ENCODE measurements at places on chromosomes 3 and 15.

DNA sequence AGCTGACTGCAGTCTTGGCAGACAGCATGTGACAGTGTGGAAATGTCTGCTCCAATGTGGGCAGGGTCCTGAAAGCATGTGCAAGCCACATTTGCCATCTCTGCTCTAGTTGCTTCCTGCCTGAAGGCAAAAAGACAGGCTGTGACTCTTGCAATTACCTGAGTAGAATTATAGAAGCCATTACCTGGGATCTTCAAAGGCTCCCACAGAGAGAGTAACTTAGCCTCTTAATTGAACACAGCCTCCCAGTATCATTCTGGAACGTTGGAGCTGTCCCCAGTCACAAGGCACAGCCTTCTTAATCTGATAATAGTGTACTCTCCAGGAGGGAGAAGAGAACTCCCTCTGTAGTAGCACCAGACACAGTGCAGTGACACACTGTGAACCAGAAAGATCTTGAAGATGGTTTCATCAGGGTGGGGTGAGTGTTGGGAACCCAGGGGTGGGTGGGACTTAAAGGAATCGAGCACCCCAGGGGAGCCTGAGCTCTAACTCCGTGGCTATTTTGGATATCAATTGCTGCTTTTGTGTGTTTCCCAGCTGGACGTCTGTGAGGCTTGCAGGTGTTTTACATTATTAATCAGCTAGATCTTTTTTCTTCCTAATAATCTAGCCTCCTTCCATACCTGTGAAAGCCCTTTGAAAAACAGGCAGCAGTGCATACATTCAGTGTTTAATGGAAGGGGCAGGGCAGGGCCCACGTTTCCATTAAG, 40.6 kb upstream of the GLCE start:
- DNase-seq = no peak

DNA sequence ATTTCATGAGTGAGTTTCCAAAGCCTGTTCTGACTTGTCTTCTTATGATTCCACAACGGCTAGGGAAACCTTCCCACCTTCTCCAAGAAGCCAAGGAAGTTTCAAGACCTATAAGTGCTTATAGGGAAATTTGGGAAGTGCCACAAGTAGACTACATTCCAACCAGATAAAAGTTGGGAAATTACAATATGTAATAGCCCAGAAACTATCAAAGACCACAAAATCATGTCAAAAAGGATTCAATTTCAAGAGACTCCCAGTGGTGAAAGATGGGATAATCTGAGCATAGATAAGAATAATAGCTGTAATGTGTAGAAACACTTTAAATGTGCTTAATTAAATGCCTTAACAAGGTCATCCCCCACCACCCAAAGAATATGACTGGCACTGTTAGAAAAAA, 169.2 kb upstream of the SLC2A2 start:
- no peak for DNase-seq

DNA sequence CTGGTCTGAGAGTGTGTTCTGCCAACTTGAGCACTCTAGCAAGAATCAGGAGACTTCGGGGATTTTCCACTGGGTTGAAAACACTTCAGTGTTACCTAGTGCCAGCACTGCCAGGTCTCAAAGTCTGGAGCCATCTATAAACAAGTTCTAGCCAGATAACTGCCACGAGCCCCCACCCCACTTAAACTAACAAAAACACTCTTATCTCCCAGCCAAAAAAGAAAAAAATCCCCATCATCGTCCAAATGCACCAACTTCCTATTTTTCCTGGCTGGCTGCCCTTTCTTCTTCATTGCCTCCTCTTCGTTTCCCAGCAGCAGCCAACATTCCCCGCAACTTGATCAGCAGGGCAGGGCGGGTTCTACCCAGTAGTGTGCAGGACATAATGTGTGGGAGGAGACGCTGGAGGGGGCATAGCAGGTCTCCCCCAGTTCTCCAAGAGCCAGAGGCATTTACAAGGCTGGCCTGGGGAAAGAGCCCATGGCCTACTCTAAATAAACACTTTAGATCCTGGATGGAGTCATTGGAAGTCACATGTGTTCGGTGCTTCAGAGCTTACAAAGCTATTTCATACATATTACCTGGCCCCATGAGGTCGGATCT, 29.5 kb downstream of the C2CD4B start:
- DNase-seq = no peak

DNA sequence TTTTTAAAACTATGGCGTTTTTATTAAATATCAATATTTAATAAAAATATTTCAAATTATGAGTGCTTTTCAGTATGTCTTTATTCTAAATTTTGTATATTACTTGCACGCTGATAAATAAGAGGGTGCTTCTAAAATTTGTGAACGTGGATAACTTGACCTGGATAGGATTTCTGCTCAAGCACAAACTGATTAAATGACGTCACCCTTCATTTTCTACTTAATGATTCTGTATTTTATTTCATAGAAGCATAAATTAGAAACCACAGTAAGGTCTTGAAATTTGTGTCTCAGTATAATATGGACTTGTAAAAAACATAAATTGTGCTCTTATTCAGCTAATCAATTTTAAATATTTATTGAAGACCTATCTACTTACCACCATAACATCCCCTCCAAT, 903.7 kb downstream of the ROBO2 start:
- no peak for DNase-seq

GRCh38 chr15:41241221-41241964, 10.3 kb downstream of the CHP1 start:
- no peak for DNase-seq

- peak; percentile 63 for DNase-seq
These were observed 9.4 kb downstream of the AAGAB start for GRCh38 chr15:67244971-67245478.

DNA sequence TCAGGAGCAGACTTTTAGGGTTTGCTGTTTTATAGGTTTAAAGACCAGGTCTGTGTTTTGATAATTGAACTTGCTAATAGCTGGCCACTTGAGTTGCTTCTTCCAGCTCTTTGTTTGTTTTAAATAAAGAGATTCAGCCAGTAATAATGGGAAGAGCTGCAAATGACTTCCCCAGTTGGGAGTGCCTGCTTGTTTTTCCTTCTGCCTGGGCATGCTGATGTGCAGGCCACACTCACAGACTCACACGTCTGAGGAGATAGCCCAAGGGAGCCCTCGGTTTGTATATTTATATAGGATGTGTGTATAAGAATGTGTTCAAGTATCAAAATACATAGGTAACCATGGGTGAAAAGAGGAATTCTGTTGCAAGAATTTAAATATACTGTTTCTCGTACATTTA, 78.2 kb upstream of the BOC start:
- no peak for DNase-seq

- no peak for DNase-seq
These were observed 60.3 kb upstream of the PDZRN3 start for GRCh38 chr3:73685061-73685460.

DNA sequence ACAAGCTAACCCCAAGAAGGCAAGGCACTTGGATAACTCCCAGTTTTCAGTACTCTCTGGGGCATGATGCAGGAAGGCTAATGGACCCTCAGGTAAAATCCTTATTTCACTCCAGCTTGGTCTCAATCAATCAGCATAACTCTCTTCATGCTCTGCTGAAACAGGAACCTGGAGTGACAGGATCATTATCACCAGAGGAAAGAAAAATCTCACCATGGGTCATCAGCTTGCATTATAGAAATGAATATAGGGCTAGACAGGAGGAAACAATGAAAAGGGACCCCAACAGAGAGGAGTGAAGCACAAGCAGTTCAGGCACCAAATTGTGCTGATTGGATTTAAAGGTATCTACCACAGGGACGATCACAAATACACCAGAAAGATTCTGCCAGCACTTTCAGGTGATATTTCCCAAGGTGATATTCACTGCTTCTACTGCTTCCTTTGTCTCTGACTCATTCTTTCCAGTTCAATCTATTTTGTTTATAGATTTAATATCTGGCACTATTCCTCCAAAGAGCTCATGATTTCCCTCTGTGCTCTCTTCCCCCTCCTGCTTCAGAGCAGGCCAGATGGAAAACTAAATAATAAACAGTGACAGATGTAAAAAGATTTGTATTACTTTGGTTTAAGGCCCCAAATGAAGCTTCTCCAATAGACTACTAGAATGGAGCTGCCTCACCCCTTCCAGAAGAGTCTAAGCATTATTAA, 22.9 kb upstream of the THUMPD3 start:
- DNase-seq = no peak

GRCh38 chr3:151962912-151963311, 89.5 kb downstream of the SUCNR1 start:
- DNase-seq = peak; percentile 46
